ENCODE measurements at places on chromosomes 11 and 22.
A peak's percentile ranks its signal among the peaks of the same experiment; 100 is the strongest.

GRCh38 chr11:105023003-105023402 is at the start of gene CASP5:
TSS of gene CASP5 (minus strand) at chr11:105023168. CDS start at chr11:105023136, 32 bp downstream.
- no peak for DNase-seq

GRCh38 chr11:74749965-74750296 is 1.3 kb downstream of the RNF169 start:
- no peak for DNase-seq

DNA sequence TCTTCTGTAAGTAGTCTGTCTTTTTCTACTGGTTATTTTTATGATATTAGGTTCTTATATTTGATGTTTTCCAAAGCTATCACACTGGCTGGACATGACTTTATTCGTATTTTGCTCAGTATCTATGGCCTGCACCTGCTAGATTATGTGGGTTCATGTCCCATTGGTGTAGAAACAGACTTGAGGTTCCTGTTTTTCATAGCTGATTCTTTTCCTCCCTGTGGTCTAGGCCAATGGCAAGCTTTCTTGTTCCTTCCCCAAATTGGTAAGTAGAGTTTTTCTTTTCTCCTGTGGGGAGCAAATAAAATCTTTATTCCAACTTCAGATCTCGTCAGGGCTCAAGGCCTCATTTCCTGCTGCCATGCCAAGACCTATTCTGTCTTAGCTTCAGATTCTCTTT is 30.2 kb upstream of the SWAP70 start:
- DNase-seq = no peak

- DNase-seq = no peak
Measured at GRCh38 chr11:13291800-13292199, 14.2 kb downstream of the BMAL1 start.

GRCh38 chr11:15266999-15267398 is 152.3 kb downstream of the INSC start:
- no peak for DNase-seq

GRCh38 chr11:20594274-20595061 is 4.9 kb upstream of the SLC6A5 start:
- DNase-seq = no peak

GRCh38 chr11:16261836-16262644 is 94.3 kb downstream of the SOX6 start:
- DNase-seq = no peak

- DNase-seq = no peak
Measured at GRCh38 chr11:85855341-85855656, at the start of gene CCDC83. TSS of gene CCDC83 (plus strand) at chr11:85855383. CDS start at chr11:85865124, 9,741 bp downstream.

- peak; percentile 57 for DNase-seq
Measured at GRCh38 chr11:61482513-61482912, 26.0 kb upstream of the LRRC10B start.

DNA sequence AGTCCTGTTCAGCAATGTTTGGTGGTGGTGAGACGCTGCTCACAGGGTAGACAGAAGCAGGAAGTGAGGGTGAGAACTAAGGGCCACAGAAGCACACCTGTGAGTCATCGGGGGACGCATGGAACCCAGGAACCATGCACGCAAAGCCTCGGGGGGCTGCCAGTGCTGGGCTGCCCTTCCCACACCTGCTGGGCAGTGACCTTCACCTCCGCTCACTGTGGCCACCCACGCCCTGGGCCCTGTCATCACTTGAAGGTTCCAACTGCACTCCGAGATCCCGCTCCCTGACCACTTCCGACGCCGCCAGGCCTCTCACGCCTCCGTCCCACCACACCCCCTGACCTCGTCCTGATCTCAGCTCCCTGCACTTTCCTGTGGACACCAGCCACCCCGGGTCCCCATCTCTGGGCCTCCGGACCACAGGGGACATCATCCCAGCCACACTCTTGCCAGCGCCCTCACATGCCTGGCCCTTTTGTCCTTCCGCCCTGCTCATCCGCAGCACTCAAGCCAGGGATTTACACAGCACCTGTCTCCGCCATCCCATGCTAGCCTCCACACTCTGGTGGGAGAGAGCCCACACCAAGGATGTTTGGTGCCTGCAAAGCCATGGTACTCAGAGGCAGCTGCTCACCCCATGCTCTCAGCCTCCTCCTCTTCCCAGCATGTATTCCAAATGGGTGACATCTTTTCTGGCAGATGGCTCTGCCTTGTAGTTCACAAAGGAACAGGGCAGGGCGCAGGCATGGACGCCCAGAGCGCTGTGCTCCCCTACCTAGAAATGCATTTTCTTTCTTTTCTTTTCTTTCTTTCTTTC is 23.1 kb upstream of the ATXN10 start:
- no peak for DNase-seq

GRCh38 chr11:16859651-16860050 is 121.2 kb downstream of the C11orf58 start:
- no peak for DNase-seq

DNA sequence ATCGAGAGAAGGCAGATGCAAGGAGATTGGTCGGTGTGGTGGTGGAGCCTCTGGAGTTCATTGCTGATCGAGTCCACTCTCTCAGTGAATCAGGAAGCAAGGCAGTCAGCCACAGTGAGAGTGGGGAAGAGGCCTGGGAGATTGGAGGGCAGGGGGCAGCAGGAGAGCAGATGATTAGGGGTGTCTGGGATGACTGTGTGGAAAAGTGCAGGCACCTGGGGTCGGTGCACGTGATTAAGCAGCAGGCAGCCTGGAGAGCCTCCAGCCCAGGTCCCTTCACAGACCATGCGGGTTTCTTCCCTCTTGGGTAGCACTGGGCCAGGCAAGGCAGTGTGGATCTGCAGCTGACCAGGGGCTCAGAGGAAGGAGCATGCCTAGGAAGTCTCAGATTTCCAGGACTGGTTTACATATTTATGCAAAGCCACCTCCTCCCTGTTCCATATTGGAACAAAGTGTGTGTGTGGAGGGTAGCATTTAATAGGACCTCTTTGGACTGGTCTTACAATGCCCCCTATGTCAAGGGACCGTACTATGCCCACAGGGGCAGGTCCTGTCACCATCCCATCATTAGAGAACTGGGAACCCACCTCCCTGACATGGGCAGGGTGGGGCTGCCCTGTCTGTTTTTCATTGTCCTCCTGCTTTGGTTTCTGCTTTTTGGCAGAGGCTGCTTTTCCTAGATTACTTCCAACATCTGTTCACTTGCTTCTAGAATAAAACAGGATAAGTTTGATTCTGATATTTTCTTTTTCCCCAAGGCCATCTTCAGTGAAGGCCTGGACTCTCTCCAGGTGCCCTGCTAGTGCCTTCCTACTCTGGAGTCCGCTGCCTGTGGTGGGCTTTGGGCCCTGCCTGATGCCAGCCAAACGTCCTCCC is 14.0 kb upstream of the GDPD5 start:
- DNase-seq = no peak

DNA sequence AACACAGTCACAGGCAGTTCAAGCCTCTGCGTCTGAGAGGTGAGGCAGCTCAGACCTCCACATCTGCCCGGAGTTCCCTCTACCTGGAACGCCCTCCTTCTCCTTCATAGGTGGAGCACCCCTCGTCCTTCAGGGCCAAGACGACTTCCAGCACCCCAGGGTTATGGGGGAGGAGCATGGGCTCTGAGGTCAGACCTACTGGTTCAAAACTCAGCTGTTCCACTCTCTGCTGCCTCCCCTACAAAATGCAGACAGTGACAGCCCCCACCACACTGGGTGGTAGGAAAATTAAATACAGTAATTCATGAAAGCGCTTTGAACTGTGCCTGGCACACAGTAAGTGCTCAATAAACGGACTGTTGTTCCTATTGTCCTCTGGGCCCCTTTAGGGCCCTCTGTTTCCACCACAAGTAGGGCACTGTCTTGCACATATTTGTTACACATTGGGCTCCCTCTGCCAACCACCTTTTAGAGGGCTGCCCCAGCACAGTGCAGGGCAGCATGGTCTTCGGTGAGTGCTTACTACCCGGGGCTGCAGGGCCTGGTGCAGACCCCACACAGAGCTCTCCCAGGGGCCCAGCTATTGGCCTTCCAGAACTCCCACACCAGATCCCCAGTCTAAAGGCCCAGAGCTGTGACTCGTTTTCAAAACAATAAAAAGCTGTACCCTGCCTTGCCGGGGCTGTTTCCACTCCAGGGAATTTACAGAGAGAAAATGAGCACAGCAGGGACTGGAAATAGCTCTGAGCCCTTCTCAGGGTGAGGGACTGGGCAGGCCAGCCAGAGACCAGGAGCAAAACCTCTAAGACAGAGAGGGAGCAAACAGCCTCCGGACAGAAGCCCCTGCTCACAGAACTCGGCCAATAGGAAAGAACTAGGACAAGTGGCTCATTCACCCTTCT is 2.5 kb downstream of the TMEM184B start:
- no peak for DNase-seq

DNA sequence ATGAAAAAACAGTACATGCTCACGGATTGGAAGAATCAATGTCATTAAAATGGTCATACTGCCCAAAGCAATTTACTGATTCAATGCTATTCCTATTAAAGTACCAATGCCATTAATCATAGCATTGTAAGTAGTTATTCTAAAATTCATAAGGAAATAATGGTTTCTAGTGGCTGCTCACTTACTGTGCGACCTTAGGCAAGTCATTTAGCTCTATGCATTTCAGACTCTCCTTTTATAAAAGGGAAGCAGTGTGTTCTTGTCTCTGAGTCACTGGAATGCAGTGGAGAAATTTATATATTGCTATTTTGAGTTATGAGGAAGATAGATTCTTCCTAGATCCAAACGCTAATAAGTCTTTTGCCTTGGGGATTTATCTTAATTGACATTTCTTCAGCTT is 174.8 kb downstream of the KCNA4 start:
- no peak for DNase-seq

DNA sequence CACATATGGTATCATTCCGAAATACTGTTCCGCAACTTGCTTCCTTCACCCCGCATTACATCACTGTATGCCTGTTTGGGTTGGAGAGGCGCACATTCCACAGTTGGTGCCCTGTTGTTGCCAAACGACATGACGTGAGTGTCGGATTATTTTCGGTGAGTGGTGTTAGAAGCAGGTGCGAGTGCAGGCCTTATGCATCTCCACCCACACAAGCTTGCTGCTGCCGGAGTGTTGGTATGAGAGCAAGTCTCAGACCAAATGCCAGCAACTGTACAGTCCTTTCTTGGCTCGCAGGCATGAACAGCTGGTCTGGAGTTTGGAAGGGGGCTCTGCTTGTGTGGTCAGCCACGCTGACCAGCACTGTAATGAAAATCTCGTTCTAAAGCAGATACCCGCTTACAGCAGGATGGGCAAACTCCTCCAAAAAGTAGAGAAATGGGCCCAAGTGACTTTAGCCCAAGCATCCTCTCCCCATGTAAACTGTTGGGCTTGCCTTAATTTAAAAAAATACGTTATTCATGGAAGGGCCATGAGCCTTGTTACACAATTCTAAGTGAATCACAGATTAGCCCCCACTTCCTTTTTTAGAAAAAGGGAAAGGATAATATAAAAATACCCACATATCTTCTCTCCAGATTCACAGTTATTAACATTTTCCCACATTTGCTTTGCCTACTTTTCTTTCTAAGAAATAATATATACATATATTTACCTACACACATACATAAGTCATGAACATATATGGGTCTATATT is 48.7 kb upstream of the OR9Q1 start:
- peak; percentile 33 for DNase-seq

DNA sequence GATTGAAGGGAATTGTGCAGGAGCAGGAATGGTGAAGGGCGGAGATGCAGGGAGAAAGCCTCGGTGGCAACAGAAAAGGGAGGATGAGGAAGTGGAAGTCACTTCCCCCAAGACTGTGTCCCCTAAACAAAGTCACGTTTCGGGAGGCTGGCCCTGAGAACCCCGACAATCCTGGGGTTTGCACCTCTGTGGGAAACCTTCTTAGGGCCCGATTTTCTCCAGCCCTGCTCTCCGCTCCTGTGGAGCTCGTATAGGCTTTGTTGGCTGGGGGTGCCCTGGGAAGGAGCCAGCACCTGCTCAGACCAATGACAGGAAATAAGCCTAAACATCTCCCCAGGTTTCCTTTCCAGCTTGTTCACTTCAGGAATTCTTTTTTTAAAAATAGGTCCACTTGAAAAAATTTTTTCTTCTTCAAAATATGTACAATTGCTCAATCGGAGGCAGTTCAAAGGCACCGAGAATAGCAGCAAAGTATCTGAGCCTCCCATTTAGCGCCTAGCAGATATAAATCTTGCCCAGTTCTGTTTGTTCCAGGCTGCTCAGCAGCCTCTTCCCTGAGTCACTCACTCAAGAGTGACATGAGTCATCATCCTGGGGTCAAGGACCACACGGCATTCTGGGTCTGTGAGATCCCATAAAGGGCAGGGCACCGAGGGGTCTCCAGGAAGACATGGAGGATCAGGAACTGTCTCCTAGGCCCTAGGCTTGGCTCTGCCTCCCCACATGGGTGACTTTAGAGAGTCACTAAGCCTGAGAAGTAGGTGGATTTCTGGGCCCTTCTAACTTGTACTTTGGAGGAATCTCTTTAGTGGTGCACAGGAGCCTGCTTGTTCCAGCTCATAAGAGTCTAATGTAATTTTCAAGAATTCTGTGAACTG is 34.0 kb downstream of the IRAG1 start:
- peak; percentile 79 for DNase-seq

DNA sequence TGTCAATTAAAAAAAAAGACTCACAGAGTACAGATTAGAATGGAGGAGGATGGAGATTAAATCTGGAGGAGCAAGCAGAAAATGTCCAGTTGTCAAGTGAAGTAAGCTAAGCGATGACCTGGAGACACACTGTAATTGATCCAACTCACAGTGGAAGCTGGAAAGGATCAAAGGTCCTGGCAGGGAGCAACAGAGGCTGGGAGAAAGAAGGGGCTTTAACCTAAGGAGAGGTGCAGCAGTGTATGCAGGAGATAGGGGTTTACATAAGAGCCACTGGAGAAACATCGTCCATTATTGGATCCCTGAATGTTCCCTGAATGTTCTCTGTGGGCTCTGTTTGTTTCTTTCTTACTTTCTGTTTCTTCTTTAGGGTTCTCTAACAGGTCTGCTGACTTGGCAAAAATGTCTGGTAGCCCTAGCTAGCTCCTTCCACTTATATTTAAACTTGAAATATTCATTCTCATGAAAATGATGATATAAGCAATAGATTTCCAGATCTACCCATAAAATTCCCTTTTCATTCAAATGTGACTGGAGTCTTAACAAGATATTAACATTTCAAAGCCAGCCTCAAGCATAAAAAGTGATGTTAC is 30.1 kb upstream of the CAT start:
- no peak for DNase-seq

GRCh38 chr11:86818462-86819192 is 18.3 kb downstream of the PRSS23 start:
- peak; percentile 60 for DNase-seq

GRCh38 chr22:35257002-35257320 is 332 bp upstream of the HMGXB4 start:
- no peak for DNase-seq

DNA sequence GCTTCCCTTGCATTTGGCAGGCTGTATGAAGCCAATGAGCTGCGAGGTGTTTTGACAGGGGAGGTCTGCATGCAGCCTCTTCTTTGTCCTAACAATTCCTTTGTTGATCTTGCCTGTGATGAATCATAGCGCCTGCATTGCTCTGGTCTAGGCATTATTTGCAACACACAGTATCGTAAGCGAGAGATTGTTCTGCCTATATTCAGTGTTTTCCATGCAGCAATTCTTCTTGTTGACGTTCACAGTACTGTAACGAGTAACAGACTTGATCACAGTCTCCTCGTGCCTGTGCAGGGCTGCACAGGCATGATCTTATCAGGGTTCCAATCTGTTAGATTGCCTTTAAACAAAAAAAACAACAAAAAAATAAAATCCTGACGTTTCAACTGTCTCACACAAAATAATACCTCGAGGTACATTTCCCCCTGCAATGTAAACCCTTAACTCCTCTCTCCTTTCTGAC is 13.9 kb upstream of the ADSL start:
- DNase-seq = no peak

- peak; percentile 38 for DNase-seq
Measured at GRCh38 chr22:46462726-46463371, 74.6 kb downstream of the CELSR1 start.
